ENCODE measurements at places on chromosomes 5 and 9.

GRCh38 chr5:1320436-1321344, 24.2 kb downstream of the CLPTM1L start:
- no peak for DNase-seq

- no peak for DNase-seq
Observed at GRCh38 chr5:126799780-126800179, 22.8 kb downstream of the LMNB1 start.

GRCh38 chr9:124209279-124209678, 48.5 kb upstream of the NEK6 start:
- no peak for DNase-seq

- DNase-seq, result no peak
Observed at GRCh38 chr5:119795768-119796167, 166.4 kb downstream of the FAM170A start.

DNA sequence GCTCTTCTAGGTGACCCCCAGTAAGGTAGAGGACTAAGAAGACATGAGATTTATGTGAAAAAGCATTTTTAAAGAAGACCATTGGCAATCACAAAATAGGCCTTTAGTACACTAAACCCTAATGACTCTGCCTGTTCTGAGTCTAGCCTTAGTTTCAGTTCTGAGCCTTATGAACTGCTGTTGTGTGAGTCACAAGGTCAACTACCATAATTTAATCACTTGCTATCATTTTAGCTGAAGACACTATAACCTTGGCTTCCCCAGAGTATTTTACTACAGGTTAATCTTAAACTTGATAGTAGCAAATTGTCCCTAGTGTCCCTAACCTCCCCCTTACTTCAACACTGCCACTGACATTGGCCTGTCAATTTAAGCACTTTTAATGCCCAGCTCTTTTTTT, 34.4 kb downstream of the APC start:
- no peak for DNase-seq

GRCh38 chr9:19255821-19256220, 25.3 kb downstream of the DENND4C start:
- no peak for DNase-seq

GRCh38 chr5:7329141-7329540, 66.8 kb upstream of the ADCY2 start:
- no peak for DNase-seq

- DNase-seq, result no peak
Observed at GRCh38 chr9:36158917-36159316, 10.3 kb upstream of the CCIN start.

- DNase-seq, result no peak
Observed at GRCh38 chr9:89508951-89509615, 11.2 kb upstream of the SEMA4D start.

GRCh38 chr5:23655674-23656073, 148.3 kb downstream of the PRDM9 start:
- DNase-seq, result no peak

GRCh38 chr5:60492958-60493357, 207.0 kb downstream of the DEPDC1B start:
- no peak for DNase-seq

DNA sequence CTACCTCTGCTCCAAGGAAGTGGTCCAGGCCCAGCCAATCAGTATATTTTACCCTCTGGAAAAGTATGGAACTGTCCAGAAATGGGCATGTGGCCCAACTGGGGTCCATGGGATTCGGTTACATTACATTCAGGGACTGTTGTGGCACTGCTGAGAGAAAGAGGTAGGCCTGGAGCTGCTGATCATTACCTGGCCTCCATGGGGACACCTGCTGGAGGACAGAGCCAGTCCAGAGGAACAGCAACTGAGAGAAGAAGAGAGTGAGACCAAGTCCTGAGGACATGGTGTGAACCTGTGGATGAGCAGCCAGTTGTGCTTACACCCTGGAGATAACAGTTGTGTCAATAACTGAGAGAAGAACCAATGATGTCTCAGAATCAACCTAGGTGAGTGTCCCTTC, 48.2 kb downstream of the HMHB1 start:
- DNase-seq, result no peak

GRCh38 chr5:53429706-53430105, 50.7 kb upstream of the FST start:
- DNase-seq, result no peak

Data from NCI-H1105 (cell line).